NCI-H524 (cell line): ENCODE measurements at places on chromosomes 1 and 21.

- DNase-seq = no peak
Observed at GRCh38 chr1:226006686-226007085, 7.5 kb upstream of the SDE2 start.

DNA sequence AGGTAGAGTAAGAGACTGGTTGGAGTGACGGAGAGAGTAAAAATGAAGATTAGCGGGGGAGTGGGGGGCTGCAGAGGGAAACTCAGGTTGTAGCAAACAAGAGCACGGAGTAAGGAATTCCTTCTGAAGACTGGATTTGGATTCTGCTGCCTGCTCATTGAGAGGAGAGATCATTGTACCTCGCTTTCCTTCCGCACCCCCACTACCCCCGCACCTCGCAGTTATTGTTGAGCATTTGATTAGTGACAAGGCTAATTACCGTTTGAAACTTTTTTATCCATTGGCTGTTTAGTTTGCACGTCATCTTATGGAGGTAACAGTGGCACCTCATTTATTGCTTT lies 463 bp downstream of the PRPF3 start:
- no peak for DNase-seq

DNA sequence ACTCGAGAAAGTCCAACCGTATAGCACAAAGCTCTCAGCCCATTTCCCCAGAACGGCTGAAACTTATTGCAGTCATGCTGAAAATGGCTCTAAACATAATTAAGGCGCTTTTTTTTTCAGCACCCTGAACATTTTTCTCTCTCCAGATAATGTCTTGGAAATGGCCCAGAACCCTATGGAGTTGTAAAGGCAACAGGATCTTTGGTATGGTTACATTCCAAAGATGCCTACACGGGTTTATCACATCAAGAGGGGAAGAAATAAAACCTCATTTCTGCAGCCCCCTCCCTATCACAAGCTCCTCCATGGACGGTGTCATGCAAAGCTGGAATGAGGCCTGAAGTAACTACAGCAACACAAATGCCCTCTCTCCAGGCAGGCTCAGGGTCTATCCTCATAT lies 126.4 kb upstream of the GALNT2 start:
- no peak for DNase-seq

GRCh38 chr1:3586986-3587759 lies 24.1 kb downstream of the MEGF6 start:
- DNase-seq = no peak

GRCh38 chr21:28283641-28284490 lies 708.8 kb downstream of the LTN1 start:
- no peak for DNase-seq

DNA sequence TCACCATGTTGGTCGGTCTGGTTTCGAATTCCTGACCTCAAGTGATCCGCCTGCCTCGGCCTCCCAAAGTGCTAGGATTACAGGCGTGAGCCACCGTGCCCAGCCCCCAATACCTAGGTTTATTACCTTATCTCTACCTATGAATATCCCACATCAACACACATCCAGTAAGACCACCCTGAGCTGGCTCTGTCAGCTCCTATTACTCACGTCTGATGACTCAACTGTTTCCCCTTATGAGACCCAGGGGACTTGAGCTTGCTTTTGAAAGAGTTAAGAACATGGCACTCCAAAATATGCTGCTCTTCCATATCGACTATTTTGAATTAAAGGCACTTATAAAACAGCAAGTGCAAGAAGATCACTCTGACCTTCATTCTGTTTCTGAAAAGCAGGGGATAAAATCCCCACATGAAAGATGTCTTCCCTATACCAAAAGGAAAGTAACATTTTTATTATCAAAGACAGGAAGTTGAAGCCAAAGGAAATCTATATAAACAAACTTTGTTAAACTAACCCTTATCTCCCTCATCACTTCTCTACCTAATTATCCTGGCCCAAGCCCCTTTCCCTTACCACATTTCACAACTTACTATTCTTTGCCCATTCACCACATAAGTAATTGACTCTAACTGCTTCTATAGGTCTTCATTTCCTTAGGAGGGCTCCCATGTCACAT lies 41.3 kb upstream of the OSBPL9 start:
- DNase-seq = no peak

DNA sequence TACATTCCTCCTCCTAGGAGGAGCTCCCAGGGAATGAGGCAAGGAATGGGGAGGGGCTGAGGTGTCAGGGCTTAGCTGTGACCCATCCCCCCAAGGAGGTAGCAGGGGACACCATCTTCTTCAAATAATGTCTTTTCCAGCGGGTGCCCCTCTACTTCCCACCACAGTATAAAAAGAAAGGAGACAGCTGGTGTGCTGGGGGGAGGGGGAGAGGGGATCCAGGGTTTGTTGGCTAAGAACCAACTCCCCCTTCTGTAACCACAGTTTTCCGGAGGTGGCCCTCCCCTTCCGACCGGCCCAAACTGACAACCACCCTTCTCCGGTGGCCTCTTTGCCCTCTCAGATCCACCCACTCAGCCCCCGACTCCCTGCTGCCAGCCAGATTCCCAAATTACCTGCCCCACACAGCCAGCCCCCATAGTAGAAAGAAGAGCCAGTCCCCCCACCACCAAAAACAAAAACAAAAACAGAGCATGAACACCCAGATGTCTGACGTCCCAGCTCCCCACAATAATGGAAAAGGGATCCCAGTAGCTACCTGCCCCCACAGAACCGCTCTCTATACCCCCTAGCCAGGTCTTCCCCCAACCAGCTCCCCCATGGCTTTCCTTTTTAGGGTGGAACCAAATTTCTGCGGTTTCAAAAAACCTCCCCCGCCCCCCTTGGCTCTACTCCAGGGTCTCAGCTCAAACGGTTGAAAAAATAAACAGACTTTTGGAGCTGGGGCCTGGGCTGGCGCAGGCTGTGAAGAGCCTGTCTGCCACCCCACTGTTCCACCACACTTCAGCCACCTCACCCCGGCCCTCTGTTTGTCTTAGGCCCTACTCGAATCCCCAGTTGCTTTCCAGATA lies 2.1 kb downstream of the ARHGEF2 start:
- DNase-seq = peak; percentile 77

GRCh38 chr1:41800311-41800829 lies 118.4 kb downstream of the HIVEP3 start:
- DNase-seq = no peak

DNA sequence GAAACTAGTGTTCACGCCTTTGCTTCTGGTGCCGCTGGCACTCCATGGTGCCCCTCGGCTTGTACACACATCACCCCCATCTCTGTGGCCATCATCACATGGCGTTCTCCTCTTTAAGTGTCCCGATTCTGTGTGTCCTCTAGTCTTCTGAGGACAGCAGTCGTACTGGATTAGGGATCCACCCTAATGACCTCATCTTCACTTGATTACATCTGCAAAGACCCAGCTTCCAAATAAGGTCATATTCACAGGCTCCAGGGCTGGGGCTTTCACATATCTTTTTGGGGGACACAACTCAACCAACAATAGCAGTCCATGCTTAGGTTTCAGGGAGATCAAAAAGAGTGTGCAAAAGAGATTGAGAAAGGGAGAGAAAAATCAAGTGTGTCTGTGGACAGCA lies 64.9 kb downstream of the HLCS start:
- no peak for DNase-seq

DNA sequence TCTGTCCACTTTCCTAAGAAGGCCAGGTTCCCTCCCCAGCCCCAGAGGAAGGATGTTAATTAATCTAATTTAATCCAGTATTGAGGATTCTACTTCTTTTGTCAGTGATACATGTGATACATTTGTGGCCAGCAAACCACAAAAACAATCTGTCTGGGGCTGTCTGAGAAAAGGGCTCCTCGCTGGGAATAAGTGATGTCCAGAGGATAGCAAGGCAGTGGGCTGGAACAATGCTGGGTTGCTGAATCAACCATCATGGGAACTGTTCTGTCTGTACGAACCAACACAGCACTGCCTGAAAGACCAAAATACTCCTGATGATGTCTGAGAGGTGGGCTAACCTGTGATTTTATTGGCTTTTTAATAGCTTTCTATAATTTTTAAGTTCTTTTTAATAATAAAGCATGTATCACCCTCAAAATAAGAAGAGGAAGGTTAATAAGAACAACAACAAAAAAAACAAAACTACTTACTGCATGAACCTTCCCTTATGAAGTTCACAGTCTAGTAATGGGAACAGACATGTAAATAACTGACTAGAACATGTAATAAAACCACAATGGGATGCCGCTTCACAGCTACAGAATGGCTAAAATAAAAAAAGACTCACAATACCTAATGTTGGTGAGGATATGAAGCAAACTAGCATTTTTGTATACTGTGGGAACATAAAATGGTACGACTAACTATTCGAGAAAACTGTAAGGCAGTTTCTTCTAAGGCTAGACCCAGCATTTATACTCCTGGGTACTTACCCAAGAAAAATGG lies 11.4 kb upstream of the ADAR start:
- no peak for DNase-seq

GRCh38 chr1:33326785-33327184 lies 5.9 kb upstream of the A3GALT2 start:
- no peak for DNase-seq

DNA sequence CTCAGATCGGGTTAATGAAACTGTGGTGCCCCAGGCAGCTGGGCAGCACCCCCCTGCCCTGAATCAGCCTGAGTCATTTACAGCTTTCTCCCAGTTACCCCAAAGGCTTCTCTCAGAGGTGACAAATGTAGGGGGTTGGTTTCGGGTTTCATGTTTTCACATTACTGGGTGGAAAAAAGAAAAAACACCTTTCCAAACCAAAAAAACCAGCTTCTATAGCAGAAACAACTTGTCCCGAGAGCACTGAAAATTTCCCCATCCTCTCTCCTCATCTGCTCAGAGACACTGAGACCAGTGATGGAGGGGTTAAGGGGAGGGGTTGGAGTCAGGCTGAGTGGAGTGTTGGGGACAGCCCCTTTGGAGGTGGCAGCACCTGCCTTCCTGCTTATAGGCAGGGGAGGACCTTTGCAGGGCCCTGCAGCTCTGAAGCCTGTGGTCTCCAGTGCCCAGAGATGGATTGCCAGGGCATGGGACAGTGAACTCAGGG lies 15.6 kb downstream of the UTP11 start:
- peak; percentile 78 for DNase-seq

DNA sequence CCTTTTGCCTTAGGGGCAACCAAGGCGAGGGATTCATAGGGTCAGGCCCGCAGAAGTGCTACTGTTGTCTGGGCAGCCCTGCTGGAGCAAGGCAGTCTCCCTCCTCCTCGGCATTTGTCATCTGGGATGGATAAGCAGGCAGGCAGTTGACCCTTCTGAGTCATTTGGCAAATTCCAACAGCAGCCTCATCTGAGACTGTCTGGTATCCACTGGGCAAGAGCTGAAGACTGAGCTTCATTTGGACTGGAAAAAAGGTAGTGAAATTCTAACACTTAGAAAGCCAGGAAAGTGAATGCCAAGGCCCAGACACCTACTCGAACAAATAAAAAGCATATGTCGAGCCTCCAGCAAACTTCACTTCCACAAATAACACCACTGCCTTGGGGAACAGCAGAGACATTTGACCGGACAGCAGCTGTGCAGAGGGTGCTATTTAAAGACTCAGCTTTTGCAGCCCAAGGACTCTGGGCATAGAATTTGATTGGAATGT lies 4.0 kb upstream of the ZBTB40 start:
- DNase-seq = peak; percentile 48

DNA sequence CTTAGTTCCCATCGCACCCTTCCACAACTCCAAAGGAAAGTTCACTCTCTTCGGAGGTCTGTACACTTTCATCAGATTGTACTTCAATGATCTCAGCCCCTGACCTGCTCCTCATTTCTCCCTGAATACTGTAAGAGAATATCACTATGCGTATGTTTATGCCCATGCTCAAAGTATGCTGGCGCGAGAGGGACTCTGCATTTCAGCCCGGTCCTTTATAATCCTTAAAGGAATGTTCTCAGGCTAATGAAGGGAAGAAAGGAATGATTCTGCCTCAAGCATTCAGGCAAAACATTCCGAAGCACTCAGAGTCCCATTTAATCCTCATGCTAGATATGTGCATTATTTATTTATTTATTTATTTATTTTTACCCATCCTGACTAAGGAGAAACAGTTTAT lies 76.8 kb downstream of the PLD5 start:
- no peak for DNase-seq

DNA sequence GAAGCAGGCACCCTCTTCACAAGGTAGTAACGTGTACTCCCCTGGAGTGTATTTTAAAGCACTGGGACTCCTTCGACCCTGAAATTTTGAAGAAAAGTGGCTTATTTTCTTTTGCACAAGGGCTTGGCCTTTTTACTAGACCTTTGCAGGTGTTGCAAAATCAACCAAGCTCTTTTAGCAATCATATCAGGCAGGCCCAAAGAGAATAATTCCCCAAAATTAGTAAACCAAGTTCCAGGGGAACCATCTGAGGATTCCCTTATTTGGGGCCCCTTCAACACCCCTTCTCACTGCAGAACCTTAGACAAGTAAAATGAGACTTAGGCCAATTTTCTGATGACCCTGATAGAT lies 28.3 kb downstream of the CBR1 start:
- no peak for DNase-seq

DNA sequence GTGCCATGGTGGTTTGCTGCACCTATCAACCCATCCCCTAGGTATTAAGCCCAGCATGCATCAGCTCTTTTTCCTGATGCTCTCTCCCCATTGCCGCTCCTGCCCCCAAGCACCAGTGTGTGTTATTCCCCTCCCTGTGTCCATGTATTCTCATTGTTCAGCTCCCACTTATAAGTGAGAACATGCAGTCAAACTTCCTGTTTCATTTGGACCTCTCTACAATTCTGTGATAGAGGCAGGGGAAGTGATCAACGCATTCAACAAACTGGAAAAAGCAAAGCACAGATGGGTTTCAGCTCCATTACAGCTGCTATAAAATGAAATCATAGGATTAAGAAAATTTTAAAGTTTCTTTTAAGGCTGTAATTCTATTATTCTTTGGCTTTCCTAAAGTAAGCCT lies 23.3 kb upstream of the CD55 start:
- no peak for DNase-seq

DNA sequence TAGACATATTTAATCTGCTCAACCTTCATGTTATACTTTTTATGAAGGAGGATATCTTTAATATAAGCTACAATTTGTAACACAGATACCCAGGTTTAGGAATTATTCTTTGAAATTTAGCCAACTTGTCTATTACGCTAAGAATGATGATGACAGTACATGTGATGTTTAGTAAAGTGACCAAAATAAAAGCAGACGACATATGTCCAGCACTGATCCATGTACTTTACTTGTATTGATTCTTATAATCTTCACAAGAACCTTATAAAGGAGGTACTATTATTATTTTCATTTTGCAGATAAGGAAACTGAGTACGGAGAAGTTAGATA lies 37.2 kb upstream of the ATG4C start:
- no peak for DNase-seq

DNA sequence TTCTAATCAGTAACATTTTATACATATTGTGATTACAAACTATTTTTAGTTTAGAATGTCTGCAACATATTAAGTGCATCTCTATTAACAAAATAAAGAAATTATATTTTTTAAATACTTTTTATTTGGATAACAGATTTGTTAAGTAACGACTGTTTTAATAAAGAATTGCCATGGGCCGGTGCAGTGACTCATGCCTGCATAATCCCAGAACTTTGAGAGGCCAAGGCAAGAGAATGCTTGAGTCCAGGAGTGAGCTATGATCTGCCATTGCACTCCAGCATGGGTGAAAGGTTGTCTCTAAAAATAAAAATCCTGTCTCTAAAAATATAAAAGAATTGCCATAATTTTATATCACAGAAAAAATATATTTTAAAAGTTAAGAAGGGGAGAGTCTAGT lies 4.1 kb downstream of the LRRIQ3 start:
- DNase-seq = no peak
